ENCODE measurements at places on chromosomes 5 and 9.
A peak's percentile ranks its signal among the peaks of the same experiment; 100 is the strongest.

DNA sequence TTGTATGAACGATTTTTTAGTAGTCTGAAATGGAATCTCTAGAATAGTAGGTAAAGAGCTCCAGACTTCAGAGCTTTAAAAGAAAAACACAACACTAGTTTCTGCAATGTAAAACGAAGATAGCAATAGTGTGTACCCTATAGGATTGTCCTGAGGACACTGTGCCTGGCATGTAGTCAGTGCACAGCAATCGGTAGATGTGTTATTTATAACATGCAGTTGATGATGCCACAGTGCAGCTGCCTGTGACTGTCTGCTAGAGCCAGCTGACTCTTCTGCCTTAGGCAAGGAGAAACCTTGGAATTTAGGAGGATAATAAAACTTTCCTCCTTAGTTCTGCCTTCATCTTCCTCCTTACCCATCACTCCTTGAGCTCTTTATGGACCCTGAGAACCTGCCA lies 27.7 kb upstream of the TMOD1 start:
- no peak for DNase-seq

GRCh38 chr5:17670353-17670752 lies 36.1 kb downstream of the TAF11L14 start:
- no peak for DNase-seq

DNA sequence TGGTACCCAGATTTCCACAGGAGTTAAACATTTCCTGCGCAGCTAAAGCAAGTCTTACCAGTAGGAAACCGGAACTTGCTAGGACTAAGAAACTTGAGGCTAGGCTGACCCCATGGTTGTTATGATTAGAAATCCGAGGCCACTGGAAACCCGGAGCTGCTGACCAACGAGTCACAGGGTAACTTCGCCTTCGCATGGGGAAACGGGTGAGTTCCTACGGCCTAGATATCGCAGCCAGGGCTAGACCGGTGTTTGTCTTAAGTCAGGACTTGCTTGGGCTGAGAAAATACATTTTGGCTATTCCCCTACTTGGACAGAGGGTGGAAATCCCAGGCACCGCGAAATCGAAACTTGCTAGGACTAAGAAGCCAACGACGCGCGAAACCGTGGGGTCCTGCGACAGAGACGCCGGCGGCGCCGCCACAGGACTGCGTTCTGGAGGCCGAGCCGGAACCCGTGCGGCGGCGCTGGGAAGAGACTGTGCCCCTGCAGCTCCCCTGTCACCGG lies 1.6 kb upstream of the ANXA2R start:
- no peak for DNase-seq

- peak; percentile 46 for DNase-seq
Measured at GRCh38 chr9:79812507-79813257, 240.9 kb downstream of the TLE4 start.

DNA sequence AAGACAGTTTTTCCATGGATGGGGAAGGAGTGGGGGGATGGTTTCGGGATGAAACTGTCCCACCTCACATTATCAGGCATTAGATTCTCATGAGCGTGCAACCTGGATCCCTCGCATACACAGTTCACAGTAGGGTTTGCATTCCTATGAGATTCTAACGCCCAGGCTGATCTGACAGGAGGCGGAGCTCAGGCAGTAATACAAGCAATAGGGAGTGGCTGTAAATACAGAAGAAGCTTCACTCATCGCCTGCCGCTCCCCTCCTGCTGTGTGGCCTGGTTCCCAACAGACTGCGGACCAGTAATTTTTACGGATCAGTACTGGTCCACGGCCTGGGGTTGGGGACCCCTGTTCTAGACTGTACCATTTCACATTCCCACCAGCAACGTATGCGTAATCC lies 68.3 kb upstream of the OTULINL start:
- no peak for DNase-seq

DNA sequence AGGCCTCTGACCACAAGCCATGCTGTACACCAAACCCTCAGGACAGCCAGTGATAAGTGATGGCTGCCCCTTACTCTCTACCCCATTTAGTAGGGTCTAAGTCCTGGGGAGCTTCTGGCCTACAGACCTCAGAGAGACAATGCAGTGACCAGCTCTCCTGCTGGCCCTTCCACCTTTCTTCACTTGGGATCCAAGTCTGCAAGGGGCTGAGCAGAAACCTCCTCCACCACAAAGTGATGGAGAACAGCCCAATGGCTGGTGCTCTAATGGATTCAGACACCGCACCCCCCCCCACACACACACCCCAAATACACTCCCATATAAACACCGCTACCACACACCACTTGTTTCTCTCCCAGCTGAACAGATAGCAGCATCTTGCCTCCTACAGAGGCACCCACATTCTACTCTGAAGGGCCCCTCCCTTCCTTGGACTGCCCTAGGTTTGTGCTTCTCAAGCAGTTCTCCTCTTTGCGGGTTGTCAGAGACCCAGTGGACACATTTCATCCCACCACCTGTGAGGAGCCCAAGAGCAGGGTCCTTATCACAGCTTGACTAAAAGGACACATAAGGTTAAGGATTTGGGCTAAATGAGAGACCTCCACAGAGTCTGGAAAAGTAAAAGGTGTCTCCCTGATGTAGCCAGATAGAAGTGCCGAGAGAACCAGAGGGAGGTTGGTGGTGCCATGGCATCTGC lies 1.3 kb upstream of the PDLIM4 start:
- DNase-seq: no peak
